HFFc6 (cell line): ENCODE measurements at places on chromosomes 5 and 9.

- no peak for DNase-seq
Observed at GRCh38 chr5:73380710-73381589, 67.6 kb downstream of the FOXD1 start.

- no peak for DNase-seq
Observed at GRCh38 chr5:132776938-132777208, 166 bp downstream of the SEPTIN8 start.

DNA sequence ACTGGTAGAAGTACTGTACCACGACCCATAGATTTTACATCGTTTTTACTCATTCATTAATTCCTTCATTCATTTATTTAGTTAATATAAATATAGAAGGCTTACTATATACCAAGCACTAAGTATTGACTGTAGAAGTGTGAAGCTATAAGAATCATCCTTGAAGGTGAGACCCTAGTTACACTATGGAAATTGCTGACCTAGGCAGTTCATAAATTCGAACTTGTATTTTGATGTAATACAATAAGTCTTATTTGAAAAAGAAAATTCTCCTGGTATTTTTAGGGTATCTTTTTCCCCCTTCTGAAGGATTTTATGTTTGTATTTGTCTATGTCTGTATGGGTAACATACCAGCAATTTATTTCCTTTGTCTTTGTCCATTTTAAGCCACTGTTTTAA lies 220.1 kb upstream of the DMAC1 start:
- no peak for DNase-seq

- no peak for DNase-seq
Observed at GRCh38 chr5:4230471-4230785, 634.8 kb downstream of the IRX1 start.

DNA sequence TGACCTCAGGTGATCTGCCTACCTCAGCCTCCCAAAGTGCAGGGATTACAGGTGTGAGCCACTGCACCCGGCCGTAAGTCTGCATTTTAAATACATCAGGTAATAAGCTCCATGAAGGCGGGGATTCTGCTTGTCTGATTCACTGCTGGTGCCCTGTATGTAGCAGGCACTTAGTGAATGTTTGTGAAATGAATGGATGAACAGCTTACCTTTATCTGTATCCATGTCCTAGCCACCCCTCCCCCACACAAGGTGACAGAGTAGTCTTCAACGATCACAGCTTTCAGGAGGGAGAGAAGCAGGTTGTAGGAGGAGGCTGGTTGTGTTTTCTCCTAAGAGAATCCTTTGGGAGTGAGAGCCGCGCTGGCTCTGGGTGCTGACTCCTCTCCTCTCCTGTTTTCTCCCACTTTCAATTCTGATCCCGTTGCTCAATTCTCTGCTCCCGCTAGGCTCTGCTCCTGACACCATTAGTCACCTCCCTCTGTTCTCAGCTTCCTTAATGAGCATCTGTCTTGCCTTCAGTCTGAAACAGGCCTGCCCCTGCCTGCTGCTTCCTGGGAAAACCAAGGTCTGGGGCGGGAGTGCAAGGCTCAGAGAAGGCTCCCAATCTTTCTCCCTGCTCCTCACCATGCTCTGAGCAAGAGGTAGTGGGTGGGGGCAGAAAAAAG lies 88.8 kb upstream of the CTNNA1 start:
- peak; percentile 21 for DNase-seq

DNA sequence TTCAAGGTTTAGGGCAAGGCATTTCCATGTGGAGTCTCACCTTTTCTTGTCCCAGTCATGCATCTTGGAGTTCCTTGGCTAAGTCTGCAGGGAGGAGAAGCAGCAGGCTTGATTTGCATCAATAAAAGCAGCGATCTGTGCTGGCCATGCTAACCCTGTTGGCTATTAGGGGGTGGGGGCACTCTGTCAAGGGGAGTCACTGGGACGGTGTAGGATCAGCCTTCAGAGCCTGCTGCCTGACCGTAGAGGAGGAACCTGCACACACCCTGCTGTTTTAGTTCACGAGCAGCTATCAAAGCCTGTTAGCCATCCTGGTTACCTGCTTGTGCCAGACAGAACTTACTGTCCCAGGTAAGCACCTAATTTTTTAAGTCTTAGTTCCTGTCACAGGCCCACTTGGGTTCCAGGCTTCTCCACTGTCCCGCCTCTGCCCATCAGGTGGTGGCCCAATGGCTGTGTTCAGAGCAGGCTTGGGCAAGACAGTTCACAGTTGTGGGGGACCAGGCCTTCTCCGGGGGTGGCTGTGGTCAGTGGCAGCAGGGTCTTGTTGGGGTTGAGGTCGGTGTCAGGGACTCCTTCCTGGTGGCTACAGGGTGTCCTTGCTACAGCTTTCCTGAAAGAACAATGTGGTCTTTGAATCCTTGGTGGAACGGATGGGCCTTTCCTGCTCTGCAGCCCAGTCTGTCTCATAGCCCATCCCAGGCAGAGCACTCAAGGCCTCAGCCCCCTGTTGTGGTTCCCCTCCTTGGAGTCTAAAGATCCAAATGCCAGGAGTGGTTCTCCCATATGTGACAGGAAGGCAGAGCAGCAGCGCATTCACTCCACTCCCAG lies 43.7 kb downstream of the SECISBP2 start:
- DNase-seq = no peak

- DNase-seq = no peak
Observed at GRCh38 chr5:31807789-31808540, 169.0 kb downstream of the PDZD2 start.

- peak; percentile 3 for DNase-seq
Observed at GRCh38 chr5:149930043-149930748, 14.4 kb downstream of the PDE6A start.

- DNase-seq = no peak
Observed at GRCh38 chr9:86868616-86869015, 78.7 kb downstream of the GAS1 start.

DNA sequence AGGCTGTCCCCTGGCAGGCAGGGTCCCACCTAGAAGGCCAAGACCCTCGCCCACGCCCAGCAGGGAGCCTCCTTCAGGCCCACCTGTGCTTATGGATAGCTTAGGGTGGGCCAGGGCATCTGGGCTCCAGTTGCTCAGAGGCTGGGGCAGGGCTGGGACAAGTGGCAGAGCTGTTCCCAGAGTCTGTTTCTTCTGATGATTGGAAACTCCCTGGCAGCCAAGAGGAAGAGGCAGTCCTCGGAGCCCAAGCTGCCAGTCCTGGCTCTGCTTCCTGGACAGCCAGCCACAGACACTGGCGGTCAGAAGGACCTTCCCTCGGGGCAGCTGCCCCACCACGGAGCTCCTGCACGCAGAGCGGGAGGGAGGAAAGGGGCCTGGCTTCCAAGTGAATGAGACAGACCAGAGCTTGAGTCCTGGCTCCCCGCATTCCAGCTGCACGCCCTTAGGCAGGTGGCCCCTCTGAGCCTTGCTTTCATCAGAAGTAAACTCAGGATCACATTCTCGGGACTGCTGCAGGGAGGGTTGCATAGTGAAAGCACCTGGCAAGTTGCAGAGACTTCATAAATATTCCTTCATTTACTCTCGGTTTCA lies 37.9 kb upstream of the GABRP start:
- DNase-seq = peak; percentile 46

DNA sequence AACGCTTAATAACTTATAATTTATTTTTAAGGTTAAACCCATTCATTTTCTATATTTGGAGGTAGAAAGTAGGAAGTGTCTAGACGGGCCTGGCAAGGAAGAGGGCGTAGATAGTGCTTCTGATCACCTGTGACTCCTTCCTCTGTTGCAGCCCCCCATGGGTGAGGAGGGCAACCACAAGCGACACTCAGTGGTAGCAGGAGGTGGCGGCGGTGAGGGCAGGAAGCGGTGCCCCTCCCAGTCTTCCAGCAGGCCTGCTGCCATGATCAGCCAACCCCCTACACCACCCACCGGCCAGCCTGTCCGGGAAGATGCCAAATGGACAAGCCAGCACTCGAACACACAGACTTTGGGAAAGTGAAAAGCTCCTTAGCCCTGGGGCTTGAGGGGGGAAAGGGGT lies 36.7 kb downstream of the FAXDC2 start:
- no peak for DNase-seq

DNA sequence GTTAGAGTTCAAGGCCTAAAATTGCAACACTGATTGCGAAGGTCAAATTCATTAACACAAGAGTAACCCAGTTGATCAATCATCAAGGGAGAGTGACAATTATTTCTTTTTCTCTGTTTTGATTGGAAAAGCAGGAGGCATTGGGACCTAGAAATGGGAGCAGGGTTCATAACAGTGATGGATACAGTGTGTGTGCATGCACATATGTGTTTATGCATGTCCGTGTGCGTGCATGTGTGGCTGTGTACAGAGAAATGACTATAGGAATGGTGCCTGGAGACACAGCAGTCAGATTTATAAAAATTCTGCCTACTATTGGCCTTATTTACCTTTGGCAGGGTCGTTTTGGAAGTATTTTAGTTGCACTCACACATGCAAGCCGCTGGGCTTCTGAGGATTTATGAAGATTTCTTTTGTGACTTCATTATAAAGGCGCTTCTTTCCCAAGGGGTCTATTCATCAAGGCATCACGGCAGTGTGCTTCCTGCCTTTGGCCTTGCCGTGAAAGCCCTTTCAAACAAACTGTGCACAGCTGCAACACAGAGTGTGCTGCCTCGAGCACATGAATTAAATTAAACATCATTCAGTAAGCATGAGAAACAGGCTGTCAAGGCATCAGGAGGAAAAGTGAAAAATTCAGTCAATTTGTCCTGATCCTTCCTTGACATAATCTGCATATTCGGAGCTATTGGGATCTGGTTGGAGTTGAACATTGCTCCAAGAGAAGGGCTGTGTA lies 122.8 kb upstream of the PUM3 start:
- no peak for DNase-seq

- peak; percentile 7 for DNase-seq
Observed at GRCh38 chr9:91580136-91580535, 156.5 kb upstream of the NFIL3 start.

GRCh38 chr5:120535900-120536299 lies 71.8 kb downstream of the PRR16 start:
- DNase-seq = peak; percentile 22

- DNase-seq = peak; percentile 16
Observed at GRCh38 chr9:92808726-92809451, 44.3 kb upstream of the BICD2 start.

DNA sequence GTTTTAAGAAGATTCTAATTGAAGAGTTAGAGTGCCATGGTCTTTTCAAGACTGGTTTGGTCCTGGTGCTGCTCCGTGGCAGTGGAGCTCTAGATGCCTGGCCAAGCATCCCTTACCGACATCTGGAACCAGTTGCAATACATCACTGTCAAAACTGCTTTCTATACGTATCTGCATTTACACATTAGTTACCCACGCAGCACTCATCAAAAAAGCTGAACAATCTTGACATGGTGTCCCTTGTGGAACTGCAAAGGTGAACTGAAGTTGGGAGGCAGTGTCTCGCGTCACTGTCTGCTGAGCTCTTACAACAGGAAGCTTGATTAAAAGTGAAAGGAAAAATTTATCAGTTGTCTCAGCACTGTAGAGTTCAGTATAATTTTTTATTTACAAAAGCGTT lies 82.6 kb downstream of the PBX3 start:
- no peak for DNase-seq

DNA sequence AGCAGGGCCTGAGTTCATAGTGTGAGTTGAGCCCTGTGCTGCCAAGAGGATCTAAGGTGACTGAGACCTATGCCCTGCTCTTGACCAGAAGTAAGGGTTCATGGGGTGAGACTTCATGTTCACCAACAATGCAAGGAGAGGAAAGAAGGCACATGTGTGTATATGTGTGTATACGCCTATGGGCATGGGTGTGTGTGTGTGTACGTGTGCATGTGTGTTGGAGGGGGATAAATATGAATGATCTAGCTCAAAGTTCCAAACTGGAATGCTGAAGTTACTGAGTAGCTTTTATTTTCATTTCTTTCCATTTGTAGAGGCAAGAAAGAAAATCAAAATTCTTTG lies 25.6 kb upstream of the HAND1 start:
- no peak for DNase-seq

DNA sequence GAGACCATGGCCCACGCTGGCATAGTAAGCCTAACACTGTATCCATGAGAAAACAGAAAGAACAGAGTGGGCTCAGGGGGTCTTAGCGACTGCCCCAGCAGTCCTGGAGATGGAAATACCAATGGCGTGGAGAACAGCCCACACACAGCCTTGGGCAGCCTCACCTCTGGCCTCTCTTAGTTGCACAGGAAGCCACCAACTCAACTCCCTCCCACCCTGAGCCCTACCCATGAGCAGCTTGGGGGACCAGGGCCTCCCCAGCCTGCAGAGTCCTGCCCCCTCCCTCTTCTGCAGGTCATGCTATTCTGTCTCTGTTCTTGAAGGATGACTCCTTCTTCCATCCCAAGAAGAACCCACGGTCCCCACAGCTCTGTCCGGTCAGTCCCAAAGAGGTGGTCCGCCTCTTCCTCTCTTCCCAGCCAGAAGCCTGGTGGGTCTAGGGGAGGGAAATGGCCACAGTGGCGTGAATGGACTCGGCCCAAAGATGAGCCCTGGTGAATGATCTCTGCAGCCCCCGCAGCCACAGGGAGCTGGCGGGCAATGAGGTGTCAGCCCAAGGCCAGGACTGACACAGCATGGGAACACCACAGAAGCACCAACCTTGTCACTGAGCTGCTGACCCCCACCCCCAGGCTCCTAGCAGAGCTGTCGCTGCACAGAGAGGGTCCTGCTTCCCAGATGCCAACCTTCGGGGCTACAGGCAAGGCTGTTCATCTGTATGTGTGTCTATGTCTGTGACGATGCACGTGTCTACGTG lies 131.2 kb downstream of the ROR2 start:
- no peak for DNase-seq

DNA sequence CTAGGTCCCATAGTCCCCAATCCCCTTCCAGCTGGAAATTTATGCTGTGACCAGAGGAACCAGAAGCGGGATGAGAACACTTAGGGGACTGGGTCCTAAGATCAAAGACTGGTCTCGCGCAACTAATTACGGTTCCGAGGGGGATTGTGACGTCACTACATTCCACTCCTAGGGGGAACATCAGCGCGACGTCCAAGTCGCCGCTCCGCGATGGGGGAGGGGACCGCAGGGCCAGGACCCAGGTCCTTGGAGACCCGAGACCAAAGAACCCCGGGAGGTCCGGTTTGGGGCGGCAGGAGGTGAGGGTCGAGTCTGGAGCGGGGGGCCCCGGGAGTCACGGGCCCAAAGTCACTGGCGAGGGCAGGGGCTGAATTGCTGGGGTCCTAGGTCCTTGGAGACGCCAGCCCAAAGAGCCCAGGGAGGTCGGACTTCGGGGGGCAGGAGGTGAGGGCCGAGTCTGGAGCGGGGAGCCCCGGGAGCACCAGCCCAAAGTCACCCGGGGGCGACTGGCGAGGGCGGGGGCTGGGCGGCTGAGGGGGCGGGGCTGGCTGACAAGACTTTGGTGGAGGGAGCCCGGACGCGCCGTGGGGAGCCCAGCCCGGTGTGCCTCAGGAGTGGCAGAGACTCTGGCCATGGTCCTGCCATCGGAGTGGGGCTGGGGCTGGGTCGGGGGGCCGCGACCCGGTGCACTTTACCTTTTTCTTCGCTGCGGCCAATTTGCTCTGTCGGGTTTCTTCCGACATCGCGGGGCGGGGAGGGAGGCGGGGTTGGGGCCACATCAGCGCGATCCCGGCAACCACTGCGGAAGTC lies at the start of gene GOLGA2:
GOLGA2 (minus strand) TSS at position 810 of the 810 bp plus-strand sequence; CDS start at position 779, 31 bp downstream.
- no peak for DNase-seq

- DNase-seq = no peak
Observed at GRCh38 chr9:90871327-90871935, 69.8 kb downstream of the SYK start.
